ENCODE measurements at places on chromosomes 13 and 19.

- DNase-seq, result peak; percentile 74
Measured at GRCh38 chr19:19259741-19260140, 13.4 kb downstream of the TM6SF2 start.

DNA sequence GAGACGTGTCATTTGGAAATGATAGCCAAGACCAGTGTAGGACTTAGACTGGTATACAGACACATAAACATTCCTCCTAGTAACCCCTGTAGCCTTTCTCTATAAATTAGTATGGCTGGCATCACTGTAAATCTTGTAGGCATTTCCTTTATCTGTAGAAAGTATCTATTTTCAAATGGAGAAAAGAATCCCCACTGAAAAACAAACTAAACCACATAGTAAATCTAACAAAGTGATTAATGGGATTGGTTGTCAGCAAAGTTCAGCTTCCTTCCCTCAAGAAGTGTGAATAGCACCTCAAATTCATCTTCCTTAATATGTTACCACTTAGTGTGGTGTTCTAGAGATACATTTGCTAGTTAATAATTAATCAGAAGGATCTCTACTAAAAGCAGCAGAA is 119.4 kb upstream of the NBEA start:
- no peak for DNase-seq

GRCh38 chr19:54114340-54115108 is 933 bp downstream of the TFPT start:
- peak; percentile 51 for DNase-seq

DNA sequence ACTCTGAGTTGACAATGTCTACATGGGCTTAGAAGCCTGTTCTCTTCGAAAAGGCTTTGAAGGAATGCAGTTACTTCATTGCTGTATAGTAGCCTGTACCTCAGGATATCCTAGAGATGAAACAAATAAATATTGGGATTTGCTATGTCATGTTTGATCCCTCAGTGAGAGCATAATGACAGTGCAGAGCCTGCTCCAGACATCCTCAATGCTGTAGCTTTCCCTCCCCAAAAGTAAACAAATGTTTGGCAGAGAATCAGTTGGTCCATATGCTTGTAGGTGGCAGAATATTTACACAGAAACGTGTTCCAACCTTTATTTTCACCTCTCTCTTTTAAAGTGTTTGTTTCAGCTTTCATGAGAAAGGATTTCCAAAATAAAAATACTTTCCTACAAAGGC is 515.3 kb upstream of the SGCG start:
- no peak for DNase-seq

DNA sequence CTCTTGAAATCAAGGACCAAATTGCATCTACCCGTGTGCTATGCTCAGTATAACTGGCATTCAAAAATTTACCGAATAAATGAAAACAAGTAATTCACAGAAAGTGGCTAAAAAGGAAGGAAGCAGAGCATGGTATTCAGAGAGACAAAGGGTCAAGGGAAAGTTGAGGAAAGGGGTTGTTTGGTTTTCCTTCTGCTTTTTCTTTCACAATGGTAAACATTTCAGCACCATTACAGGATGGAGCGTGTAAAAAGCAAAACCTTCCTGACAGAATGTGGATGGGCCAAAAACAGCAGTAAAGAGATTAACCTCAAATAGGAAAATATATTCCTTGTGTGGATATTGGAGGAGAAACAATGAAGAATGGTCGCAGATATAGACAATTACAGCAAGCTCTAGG is 14.8 kb downstream of the DIAPH3 start:
- DNase-seq, result no peak

- peak; percentile 41 for DNase-seq
Measured at GRCh38 chr13:113532156-113532806, 41.8 kb upstream of the DCUN1D2 start.

GRCh38 chr13:62040806-62041205 is 625.2 kb upstream of the PCDH20 start:
- no peak for DNase-seq

- peak; percentile 53 for DNase-seq
Measured at GRCh38 chr19:18895824-18896341, at the start of gene CERS1. CERS1 (minus strand) TSS chr19:18896158; CDS start chr19:18896072, 86 bp downstream.

GRCh38 chr19:18985257-18985656 is 44.2 kb upstream of the HOMER3 start:
- no peak for DNase-seq

- DNase-seq, result no peak
Measured at GRCh38 chr19:34350161-34350561, 14.8 kb upstream of the GPI start.

DNA sequence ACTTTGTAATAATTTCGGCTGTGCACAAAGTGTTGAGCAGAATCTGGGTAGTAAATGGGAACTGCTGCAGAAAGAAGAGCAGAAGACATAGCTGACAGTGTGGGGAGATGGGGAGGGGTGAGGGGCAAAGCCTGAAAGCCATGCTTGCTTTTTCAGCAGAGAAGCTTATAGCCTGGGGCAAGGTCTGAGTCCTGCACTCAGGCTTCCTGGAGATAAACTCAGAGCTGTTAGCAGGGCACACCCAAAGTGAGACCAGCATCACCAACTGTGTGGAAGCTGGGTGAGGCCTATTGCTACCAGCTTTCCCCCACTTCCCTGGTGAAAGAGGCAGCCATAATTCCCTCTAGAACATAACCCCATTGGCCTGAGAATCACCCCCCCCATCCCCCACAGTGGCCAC is 15.6 kb upstream of the LHFPL6 start:
- DNase-seq, result no peak

GRCh38 chr19:3479834-3480215 is 500 bp downstream of the SMIM24 start:
- DNase-seq, result peak; percentile 67

DNA sequence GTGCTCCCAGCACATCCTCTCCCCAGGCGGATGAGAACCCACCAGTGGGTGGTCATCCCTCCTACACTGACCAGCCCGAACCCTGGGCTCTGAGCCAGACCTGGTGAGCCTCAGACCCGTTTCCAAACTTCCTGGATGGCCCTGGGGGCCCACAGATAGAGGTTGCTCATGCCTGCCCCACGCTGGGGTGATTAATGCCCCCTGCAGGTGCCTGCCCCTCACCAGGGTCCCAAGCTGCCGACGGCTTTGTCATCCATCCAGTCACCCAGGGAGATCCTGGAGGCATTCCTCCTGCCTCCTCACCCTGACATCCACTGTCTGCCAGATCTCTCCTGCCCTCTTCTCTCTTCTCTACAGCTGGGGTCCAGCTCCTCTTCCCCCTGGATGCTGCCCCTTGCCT is 28.4 kb upstream of the PLA2G4C start:
- no peak for DNase-seq

GRCh38 chr19:31110336-31110735 is 238.9 kb downstream of the TSHZ3 start:
- DNase-seq, result no peak

- DNase-seq, result no peak
Measured at GRCh38 chr13:38630780-38631179, 56.1 kb upstream of the FREM2 start.

DNA sequence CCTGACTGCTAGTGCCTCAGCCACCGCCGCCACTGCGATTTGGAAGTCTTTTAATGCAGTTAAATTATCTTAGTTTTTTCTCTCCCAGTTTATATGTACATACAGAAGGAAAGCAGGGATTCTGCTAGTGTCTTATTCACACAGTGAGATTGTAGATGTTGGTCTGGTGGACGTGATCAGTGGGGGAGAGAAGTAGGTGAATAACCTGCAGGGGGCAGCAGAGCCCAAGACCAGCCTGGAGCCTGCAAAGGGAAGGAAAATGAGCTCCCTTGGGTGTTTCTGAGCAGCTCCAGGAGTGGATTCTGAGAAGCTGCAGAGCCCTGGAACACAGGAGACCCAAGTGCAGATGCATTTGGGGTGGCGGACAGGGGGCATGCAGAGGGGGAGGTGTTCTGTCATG is 26.3 kb downstream of the ZNF844 start:
- peak; percentile 58 for DNase-seq

DNA sequence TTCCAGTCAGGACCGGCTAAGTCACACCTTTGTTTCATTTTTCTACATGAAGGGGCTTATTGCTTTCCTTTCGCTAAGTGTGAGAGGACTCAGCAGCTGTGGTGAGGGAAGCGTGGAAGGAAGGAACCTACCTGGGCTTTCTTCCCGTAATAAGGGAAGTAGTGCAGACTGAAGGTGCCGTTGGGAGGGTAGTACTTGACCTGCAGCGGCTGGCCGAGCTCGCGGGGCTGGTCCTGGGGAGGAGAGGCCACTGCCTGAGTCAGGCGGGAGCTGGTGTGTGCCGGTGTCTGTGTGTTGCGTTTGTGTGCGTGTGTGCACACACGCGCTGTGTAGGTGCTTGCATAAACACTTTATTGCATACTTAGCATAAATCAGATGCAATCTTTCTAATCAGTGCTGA is 7.7 kb downstream of the ATP4B start:
- DNase-seq, result peak; percentile 6

- peak; percentile 65 for DNase-seq
Measured at GRCh38 chr13:106533943-106534638, 1.4 kb downstream of the EFNB2 start.

GRCh38 chr19:3403489-3404323 is 37.3 kb downstream of the NFIC start:
- DNase-seq, result no peak

DNA sequence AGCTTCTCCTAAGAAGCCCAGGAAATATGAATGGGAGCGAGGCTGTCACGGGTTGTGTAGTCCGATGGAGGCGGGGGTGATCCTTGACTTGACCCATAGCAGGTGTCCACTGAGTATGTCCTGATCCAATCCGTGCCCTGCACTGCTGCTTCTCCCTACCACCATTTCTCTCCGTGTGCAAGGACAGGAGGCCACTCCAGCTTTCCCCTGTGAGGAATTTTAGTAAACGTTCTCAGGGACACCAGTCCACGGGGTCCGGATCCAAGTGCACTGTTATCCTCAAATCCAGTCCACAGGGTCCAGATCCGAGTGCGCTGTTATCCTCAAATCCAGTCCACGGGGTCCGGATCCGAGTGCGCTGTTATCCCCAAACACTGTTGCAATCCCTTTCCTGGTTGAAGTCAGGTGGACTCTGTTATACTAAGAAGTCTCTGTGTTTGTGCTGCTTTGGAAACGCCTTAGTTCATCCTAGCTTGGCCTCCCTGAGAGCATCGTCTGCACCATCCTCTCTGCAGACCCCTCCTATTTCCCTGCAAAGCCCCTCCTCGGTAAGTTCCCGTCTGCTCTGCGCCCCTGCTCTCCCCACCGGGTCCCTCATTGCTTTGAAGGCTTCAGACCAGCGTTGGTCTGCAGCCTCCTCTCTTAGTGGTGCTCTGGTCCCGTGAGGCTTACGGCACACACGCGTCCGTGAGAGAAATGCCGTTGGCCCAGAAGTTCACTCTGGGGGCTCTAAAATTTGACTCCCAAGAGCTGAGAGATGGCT is 303.5 kb downstream of the TEX29 start:
- no peak for DNase-seq

DNA sequence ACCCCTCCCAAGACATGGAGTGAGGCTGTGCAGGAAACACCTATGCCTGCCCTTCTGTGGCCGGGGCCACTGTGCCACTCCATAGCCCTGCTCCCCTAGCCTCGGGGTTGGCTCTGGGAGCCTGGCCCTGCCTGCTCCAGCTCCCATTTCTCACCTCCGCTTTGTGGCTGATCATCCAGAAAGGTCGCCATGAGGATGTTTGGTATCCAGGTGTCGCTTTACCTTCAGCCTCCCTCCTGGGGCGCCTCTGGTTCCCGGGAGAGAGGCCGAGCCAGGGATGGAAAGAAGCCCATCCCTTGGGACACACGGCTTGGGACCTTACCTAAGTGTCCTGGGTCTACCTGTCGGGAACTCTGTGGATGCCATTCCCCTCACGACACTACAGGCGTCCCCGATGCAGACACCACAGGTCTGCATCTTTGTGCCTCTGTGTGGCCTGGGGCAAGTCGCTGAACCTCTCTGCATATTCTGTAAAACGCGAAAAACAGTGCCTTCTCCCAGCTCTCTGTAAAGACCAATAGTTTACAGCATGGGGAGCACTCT is 3.4 kb upstream of the MCF2L start:
- no peak for DNase-seq
